ENCODE measurements at places on chromosomes 11 and 22.
A peak's percentile ranks its signal among the peaks of the same experiment; 100 is the strongest.

GRCh38 chr11:1302041-1302460 is 7.4 kb downstream of the TOLLIP start:
- no peak for DNase-seq

DNA sequence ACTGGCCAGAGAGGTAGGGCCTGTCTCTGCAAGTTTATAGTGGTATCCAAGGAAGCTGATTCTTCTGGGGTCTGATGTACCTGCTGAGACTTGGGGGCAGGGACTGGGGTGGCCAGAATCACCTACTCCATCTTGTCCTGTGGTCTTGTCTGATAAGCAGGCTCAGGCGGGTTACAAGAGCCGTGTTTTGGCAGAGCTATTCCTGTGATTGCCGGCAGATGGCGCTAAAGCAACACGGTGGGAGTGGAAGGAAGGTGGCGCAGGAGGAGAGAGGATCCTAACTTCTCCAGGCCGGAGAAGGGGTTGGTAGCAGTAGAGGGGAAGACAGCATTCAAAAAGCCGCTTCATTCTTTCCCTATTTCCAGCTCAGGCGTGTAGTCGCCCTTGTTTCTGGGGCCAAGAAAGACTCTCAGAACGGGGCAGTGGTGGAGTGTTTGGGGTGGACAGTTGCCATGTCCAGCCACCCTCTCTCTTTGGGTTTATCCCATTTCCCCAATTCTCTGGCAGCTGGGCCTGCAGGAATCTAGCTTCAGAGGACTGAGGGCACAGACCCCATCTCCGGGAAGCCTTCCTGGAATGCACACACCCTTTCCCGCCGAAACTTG is 15.1 kb downstream of the CHRM1 start:
- peak; percentile 64 for DNase-seq

GRCh38 chr11:118212781-118213191 is 12.0 kb downstream of the JAML start:
- DNase-seq, result no peak

- DNase-seq, result no peak
Observed at GRCh38 chr11:14611939-14612338, 31.7 kb upstream of the PDE3B start.

DNA sequence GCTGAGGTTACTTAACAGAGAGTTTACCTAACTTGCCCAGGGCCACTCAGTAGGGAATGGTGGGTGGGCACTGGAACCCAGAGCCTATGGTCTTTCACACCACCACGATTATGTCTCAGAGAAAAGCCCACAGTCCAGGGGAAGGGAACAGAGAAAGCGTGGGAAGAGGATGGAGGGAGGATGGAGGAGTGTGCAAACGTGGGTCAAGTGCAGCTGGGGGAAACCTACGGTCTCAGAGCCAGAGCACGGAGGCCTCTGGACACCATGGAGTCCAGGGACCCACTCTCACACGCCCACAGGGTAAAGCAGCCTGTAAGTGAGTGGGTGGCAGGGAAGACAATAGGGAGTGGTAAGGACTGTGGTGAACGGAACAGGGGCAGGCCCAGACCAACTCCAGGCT is 47.3 kb upstream of the SLC35C1 start:
- DNase-seq, result no peak

- no peak for DNase-seq
Observed at GRCh38 chr11:79007771-79008402, 432.9 kb downstream of the TENM4 start.

DNA sequence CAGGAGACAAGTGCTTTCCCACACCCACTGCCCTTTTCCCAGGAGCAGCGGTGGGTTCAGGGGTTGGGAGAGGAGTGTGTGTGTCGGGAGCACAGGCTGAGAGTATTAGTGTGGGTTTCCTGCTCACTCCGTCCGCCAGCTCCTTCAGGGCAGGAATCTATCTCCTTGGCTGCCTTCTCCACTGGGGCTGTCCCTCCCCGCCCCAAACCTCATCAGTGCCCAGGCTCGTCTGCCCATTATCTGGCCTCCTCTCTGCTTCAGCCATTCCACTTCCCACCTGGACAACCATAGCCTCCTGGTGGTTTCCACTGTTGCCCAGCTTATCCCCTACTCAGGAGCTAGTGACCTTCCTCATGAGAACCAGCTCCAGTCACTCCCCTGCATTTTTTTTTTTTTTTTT is 19.9 kb downstream of the ASPHD2 start:
- no peak for DNase-seq

DNA sequence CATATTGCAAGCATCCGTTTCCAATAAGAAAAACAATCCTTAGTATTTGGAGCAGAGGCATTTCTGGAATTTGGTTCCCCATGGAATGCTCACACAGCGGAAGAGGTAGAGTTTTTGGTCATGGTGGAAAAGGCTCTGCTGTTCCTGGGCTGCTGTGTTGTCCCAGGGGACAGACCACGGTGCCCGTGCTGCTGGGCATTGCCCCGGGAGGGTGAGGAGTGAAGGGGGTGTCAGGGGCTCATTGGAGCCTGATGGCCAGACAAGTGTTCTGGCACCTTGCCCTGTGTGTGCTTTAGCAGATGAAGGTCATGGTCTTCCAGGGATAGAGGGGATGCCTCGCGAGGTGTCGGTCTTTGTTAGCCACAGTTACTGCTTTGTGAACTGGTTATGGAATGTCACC is 61.2 kb downstream of the MPPED1 start:
- DNase-seq, result no peak

DNA sequence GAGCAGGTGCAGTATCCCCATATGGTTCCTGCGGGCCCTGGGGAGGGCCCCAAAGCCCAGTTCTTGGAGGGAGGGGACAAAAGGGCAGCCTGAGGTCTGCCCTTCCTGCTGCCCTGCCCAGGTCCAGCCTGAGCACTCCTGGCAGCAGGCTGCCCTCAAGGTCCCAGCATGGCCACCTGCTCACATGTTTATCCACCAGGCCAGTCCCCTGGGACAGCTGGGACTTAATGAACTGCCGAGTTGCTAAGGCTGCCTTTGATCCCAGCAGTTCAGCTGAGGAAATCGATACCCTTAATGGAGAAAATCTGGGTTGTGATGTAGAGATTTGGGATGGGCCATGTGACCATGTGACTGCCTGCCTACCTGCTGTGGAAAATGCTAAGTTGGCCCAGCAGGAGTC is 146.2 kb downstream of the TRIM29 start:
- no peak for DNase-seq

GRCh38 chr11:37320921-37321320 is 722.9 kb upstream of the RAG2 start:
- DNase-seq, result no peak

GRCh38 chr22:46007003-46007847 is 30.3 kb upstream of the WNT7B start:
- DNase-seq, result no peak

GRCh38 chr11:108221911-108222573 is 396 bp downstream of the NPAT start:
- no peak for DNase-seq

- no peak for DNase-seq
Observed at GRCh38 chr11:370070-370941, 1.0 kb downstream of the B4GALNT4 start.

- no peak for DNase-seq
Observed at GRCh38 chr11:97163631-97164191, 773.9 kb downstream of the JRKL start.

GRCh38 chr11:82270870-82271269 is 462.8 kb downstream of the FAM181B start:
- DNase-seq, result no peak
